OCI-LY7 (cell line): ENCODE measurements at places on chromosomes 7 and 10.

GRCh38 chr7:27575613-27576012, 87.1 kb downstream of the HIBADH start:
- no peak for DNase-seq

DNA sequence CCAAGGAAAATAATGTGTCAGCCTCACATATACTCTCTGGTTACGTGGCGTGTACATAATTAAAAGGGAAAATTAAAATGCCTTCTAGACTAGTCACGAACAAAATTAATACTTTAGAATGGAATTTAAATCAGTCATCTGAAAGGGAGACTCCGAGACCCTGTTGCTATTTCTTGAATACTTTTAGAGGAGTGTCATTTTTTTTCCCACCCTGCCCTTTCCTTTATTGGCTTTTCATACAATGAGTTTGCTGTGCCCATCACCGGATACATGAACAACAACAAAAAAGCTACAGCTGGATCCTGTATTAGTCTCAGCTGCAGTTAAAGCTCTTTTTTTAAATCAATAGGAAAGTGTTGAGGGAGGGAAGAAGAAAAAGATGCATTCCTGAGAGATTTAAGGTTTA, 20.1 kb downstream of the CYTH3 start:
- DNase-seq, result no peak

GRCh38 chr7:64904008-64904407, 935 bp downstream of the ZNF273 start:
- DNase-seq, result no peak

GRCh38 chr10:100208276-100208675, 21.1 kb downstream of the CHUK start:
- DNase-seq, result no peak

GRCh38 chr10:873020-873419, 58.5 kb downstream of the LARP4B start:
- no peak for DNase-seq

DNA sequence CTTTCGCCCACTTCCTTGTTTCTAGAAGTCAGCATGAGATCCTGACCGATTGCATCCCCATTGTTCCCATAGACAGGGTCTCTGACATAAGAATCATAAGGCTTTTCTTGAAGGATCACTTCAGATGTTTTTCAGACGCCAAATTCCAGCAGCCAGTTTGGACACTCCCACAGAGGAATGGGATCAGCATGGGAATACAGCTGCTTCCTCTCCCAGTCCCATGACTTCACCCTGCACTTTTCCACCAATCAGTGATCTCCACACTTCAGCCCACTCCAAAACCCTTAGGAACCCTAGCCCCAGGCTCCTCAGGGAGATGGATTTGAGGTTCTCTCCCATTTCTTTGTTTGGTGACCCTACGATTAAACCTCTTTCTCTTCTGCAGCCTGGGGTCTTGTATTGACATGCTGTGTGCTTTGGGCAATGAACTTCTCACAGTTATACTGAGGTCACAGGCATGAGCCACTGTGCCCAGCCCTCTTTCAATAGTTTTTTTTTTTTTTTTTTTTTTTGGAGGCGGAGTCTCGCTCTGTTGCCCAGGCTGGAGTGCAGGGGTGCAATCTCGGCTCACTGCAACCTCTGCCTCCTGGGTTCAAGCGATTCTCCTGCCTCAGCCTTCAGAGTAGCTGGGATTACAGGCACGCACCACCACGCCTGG, 52.8 kb upstream of the CHST3 start:
- DNase-seq, result no peak
